ENCODE measurements at places on chromosomes 12 and 14.

GRCh38 chr14:39452680-39453079 lies 20.4 kb upstream of the FBXO33 start:
- peaks cover 2% of the 10 kb centered on the region for H3K4me1 ChIP-seq
- H3K27me3 ChIP-seq = no peaks in the 10 kb centered on the region
- no peak overlapping the region for H3K27ac ChIP-seq

- H3K4me3 ChIP-seq = no peak overlapping the region
- no peak for DNase-seq
- H3K36me3 ChIP-seq = no peaks in the 10 kb centered on the region
- H3K27me3 ChIP-seq = no peaks in the 10 kb centered on the region
- no peaks in the 10 kb centered on the region for H3K4me1 ChIP-seq
Observed at GRCh38 chr12:62969695-62970094, 34.7 kb upstream of the PPM1H start.

- H3K27me3 ChIP-seq = peaks cover 36% of the 10 kb centered on the region
- no peaks in the 10 kb centered on the region for H3K36me3 ChIP-seq
- H3K27ac ChIP-seq = no peak overlapping the region
- DNase-seq = no peak
- H3K4me3 ChIP-seq = no peak overlapping the region
Observed at GRCh38 chr12:4203772-4204376, 69.7 kb upstream of the CCND2 start.

GRCh38 chr12:58095002-58095401 lies 153.6 kb downstream of the ATP23 start:
- H3K36me3 ChIP-seq = no peaks in the 10 kb centered on the region
- no peak overlapping the region for H3K4me3 ChIP-seq

- no peaks in the 10 kb centered on the region for H3K27me3 ChIP-seq
- H3K4me3 ChIP-seq = no peak overlapping the region
- H3K4me1 ChIP-seq = peaks cover 61% of the 10 kb centered on the region
- H3K27ac ChIP-seq = peak overlapping the region; percentile 60
Observed at GRCh38 chr12:92467886-92468285, 234.9 kb upstream of the PLEKHG7 start.

DNA sequence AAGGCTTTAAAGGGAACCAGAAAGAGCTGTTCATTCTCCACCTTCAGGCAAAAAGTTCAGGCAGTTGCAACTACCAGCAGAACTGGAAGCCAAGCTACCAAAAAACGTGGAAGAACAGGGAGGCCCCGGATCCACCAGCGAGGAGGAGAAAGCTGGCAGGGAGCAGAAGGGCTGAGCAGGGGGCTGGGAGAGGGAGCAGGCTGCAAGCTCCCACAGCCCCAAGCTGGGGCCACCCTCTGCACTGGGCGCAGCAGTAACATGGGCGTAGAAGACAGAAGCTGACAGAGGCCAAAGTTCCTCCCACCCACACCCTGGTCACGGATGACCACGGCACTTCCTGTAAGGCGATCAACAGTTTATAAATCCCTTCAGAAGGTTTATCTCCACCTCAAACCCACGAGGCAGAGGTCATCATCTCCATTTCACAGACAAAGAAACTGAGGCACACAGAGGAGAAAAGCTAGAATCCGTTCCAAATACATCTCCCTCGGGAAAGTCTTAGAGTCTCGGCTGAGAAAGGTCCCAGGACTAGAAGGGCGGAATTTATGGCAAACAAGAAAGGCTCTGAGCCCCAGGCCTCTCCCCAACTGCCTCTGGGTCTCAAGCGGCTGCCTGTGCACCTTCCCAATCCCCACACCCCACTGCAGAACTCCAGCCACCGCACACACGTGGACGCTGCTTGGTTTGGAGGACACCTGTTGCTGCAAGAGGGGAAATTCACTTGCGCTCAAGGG lies 1.8 kb downstream of the CCDC85C start:
- peak overlapping the region; percentile 85 for H3K27ac ChIP-seq
- peak overlapping the region; percentile 86 for H3K4me3 ChIP-seq

GRCh38 chr12:5967645-5968415 lies 22.8 kb upstream of the ANO2 start:
- no peaks in the 10 kb centered on the region for H3K4me1 ChIP-seq
- no peaks in the 10 kb centered on the region for H3K36me3 ChIP-seq
- no peak overlapping the region for H3K27ac ChIP-seq

DNA sequence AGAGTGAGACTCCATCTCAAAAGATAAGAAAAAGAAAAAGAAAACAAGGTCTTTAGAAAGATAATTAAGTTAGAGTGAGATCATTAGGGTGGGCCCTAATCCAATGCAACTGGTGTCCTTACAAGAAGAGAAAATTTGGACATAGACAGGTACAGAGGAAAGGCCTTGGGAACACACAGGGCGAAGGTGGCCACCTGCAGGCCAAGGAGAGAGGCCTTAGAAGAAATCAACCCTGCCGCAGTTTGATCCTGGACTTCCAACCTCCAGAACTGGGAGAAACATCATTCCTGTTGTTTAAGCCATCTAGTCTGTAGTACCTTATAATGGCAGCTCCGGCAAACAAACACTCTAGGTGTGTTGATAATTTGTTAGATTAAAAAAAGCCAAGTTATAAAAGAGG lies 491.9 kb downstream of the MED13L start:
- no peaks in the 10 kb centered on the region for H3K27me3 ChIP-seq
- H3K4me3 ChIP-seq = no peak overlapping the region
- H3K4me1 ChIP-seq = peaks cover 15% of the 10 kb centered on the region

DNA sequence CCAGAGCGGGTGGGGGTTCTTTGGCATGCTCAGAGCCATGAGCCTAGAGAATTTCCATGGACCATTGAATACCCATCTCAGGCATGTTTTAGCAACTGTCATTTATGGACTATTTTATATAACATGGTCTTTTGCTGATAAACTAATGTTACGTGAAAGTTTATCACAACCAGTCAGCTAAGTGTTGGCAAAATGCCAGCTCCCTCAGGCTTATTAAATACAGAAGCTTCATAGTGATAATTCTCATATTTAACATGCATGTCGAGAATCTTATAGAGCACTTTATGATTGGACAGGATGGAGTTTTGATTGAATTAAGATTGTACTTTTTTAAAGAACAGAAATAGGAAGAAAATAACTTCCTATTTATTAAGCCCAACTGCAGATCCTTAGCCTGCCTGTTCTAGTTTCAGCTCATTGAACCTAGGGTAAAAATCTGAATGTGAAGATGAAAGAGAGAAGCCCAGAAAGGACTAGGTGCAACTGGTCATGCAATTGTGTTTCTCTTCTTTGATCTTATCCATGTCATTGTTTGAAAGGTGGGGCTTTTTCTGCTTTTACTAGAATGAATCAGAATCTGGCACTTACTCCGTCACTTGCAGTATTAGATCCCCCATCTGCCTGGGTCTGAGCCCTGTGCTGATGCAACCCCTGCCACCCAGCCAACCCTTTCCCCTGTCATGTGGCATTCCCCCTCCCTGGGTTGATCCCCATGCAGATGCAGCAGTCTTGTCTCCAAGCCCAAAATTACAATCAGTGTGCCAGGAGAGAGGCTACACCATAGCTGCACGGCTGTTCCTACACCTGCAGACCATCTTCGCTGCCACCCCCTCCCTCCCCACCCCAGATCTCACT lies 134.6 kb upstream of the EVL start:
- DNase-seq = no peak
- no peak overlapping the region for H3K4me3 ChIP-seq
- no peak overlapping the region for H3K27ac ChIP-seq
- H3K4me1 ChIP-seq = peaks cover 6% of the 10 kb centered on the region

GRCh38 chr14:72099566-72099965 lies 167.3 kb downstream of the RGS6 start:
- no peaks in the 10 kb centered on the region for H3K36me3 ChIP-seq
- no peak overlapping the region for H3K4me3 ChIP-seq
- no peak for DNase-seq
- no peak overlapping the region for H3K27ac ChIP-seq
- H3K4me1 ChIP-seq = peaks cover 2% of the 10 kb centered on the region
